ENCODE measurements at places on chromosomes 7 and 10.

GRCh38 chr10:93110472-93111146 is 36.9 kb downstream of the CYP26A1 start:
- DNase-seq, result no peak

DNA sequence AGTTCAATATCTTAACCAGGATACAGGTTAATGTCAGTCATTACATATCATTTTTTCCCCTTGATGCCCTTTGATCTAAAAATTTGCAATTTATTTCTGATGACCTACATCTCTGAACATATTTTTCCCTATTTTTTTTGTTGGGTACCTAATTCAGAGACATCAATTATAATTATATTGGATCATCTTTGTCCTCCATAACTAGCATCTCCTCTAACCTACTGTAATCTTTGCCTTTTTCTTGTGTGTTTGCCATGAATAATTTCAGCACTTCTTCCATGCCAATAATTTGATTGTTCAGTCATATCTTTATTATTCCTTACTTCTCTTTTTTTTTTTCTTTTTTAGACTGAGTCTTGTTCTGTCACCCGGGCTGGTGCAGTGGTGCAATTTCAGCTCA is 39.2 kb upstream of the FGFR2 start:
- no peak for DNase-seq

DNA sequence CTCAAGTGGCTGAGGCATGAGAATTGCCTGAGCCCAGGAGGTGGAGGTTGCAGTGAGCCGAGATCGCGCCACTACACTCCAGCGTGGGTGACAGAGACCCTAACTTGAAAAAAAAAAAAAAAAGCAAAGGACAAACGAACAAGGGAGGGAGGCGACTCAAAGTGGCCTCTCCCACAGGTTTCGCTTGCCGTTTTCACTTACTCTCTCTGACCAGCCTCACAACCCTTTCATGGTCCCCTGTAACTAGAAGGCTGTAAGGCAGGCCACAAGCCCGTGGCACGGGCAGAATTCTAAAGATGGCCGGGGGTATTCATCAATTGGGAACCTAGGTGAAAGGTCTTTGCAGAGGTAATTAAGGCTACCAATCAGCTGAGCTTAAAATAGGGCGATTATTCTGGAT is 25.5 kb downstream of the GNA12 start:
- no peak for DNase-seq

DNA sequence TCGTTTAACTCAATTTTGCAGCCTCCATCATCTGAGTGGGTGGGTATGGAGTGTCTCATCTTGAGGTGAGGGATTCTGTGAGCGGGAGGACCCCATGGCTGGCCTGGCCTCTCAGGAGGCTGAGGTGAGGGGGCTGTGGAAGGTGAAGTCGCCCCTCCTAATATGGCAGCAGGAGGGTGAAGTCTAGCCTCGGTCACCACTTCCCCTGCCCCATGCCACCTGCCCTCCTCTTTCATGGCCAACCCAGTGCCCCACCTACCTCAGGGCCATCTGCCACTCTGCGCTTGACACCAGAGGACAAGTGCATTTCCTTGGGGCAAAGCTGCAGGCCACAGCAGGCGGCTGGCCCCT is 8.7 kb downstream of the RASGEF1A start:
- no peak for DNase-seq

DNA sequence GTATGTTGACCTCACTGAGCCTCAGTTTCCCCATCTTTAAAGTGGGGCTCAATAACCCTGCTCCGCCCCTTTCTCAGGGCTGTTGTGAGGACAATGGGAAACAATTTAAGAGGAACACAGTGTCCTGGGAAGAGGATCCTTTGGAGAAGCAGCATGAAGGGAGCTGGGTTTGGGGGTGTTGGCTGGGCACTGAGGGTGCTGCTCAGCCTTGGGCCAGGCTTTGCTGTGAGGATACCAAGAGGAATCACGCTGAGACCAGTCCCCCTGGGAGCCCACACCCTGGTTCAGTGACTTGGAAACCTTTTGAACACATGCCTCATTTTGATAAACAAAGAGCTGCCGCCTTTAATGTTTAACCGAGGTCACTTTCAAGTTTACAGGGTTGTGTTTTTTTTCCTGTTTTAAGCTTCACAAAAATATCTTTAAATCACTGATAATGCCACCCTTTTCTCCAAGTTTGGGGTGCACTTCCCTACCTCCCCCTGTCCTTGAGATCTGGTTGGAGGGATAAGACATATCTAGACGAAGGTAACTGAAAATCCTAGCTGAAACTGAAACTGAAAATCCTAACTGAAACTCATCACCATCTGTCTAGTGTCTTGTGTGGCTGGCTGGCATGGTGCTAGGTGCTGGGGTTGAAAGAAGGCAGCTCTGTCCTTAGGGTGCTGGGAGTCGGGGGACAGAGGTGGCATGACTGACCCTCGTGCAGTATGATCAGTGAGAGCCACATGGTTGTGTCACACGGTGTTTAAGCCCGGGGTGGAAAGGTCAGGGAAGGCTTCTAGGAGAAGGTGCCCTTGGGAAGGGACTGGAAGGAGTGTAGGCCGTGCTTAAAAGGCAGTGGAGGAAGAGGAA is 27.7 kb downstream of the ZNF775 start:
- no peak for DNase-seq

DNA sequence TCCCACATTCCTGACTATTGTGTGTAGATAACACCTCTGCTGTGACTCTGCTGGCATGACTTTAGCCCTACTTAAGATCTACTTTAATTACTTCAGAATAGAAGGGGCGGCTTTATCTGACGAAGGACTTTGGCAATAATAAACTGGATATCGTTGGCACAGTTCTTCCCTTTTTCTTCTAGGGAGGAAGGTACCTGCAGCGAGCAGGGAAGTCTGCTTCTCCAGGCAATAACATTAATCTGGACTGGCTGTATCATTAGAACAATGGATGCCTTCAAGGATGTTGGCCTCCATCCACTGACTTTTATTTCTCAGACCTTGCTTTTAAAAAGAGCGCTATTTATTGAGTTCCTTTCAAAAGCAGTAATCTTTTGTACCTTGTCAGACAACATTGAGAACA is 172.6 kb upstream of the THSD7A start:
- DNase-seq, result no peak

GRCh38 chr10:90939648-90940047 is 18.8 kb upstream of the ANKRD1 start:
- no peak for DNase-seq

All from iPS DF 19.7 (cell line).